ENCODE measurements at places on chromosomes 7 and 10.

GRCh38 chr7:151125470-151125845 is 39.2 kb downstream of the AGAP3 start:
- no peak for DNase-seq

DNA sequence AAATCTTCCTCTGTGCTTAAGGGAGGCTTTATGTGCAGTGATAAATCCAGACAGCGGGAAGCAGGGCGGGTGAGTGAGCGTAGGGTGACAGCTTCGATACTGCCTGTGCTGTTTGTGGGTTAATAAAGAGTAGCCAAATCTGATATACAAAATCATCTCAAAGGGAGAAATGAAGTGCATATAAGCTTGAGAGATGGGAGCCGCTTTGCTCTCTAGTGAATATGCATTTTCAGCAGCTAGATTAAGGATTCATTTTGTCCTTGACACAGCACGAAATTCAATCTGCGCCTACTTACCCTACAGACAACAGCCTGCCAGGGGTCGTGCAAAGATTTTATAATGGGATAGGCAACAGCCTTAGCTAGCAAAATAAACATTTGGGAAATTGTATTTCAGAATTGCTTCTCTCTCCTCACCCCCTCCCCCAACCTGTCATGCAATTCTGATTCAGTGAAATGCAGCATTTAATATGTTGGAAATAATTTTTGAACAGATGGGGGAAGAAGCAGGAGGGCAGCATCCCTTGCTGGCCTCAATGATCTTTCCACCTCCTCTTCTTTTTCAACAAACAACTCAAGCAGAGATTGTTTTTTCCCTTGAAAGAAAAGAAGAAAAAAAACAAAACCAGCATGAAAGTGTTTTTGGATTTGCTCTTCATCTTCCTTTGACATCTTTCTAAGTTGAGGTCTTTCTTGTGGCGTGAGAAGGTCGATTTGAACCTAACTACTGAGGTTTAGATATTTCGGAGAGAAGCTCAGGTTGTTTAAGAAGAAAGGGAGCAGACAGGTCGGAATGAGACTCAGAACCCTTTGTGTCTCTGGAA is 117.9 kb downstream of the AOAH start:
- no peak for DNase-seq

DNA sequence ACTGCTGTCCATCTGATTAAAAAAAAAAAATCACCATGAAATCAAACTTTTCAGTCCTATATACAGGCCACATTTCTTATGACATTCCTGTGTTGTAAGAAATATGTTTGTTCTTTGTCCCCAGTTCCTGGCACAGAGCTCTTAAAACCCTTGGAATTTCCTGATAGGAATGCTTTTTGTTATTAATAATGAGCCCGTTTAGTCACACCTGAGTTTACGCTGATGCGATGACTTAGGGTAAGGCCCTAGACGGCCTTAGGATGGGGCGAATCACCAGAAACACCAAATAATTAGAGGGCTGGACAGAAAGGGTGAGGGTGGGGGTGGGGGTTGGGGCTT is 17.5 kb downstream of the TSPAN15 start:
- DNase-seq = no peak

DNA sequence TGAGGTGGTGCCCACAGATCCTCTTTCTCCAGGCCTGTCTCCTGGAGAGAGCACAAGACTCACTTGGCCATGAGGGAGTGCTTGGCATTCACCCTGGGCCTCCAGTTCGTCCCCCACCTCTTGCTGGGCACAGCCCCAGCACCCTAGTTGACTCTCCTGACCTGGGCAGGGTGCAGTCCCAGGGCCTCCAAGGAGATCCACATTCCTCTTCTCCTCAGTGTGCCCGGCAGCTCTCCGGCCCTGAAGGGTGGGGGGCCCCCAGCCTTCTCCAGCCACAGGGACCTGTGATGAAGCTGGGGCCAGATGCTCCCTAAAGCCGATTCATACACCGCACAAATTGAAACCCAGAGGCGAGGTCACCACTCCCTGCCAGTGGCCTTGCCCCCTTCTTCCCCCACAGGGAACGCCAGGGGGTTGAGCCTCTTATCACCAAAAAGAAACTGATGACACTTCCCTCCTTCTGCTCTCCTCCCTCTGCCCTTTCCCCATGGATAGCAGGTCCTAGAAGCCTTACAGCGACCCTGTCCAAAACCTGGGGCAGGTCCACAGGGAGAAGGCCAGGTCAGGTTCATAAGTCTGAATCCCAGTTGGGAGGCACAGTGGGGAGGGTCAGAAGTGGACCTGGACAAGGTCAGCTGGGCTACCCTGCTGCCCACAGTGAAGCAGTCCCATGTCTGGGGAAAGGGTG is 3.1 kb downstream of the EN2 start:
- DNase-seq = no peak
